ENCODE measurements at places on chromosomes 6 and 20.

DNA sequence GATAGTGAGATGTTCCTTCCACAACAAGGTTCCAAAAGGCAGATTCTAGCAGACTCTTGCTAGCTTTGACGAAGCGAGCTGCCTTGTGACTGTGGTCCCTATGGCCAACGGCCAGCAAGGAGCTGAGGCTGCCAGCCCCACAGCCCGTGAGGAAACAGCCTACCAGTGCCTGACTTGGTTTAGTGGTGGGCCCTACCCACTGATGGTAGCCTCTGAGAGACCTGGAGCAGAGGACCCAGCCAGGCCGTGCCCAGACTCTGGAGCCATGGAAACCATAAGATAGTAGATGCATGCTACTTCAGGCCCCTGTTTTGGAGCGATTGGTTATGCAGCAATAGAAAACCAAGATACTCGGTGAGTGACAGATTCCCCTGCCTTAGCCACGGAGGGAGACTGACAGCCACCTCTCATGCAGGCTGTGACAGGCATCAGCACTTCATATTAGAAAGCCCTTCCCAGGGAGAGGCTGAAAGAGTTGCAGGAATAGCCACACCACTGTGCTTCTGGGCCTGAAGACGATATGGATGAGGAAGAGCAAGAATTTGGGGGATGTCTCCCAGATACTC lies 19.2 kb downstream of the PSMG4 start:
- no peak for DNase-seq

DNA sequence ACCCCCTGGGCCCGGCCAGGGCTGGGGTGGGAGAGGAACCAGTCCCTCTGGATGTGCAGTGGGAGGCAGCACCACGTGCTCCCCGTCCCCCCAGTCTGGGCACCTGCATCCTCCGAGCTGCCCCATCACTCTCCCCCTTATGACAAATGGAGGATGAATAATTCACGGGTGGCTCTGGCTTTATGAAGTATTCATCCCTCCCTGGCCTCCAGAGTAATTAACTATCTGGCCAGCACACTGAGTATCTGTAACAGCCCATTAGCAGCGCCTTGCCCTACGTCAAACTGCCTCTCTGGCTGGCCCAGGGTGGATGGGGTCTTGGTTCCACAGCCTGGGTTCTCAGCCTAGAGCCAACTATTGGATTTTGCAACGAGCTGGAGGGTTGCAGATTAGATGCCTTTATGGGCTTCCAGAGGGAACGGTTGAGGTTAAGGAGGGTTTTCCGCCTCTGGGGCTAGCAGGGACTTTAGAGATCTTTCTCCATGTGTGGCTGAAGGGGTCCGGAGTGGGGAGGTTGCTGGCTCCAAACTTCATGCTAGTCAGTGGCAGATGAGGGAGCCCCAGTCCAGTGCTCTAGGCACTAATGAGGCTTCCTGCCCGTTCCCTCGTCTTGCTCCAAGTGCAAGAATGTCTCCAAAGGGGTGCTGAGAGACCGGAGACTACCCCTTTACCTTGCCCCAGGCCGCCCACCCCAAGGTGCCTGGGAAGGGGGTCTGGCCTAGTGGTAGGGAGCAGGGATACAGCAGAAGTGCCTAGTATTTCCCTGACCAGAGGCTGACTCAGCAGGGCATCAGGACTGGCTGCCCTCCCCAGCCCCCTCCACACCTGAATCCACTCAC lies 53.5 kb upstream of the MLN start:
- DNase-seq: no peak

DNA sequence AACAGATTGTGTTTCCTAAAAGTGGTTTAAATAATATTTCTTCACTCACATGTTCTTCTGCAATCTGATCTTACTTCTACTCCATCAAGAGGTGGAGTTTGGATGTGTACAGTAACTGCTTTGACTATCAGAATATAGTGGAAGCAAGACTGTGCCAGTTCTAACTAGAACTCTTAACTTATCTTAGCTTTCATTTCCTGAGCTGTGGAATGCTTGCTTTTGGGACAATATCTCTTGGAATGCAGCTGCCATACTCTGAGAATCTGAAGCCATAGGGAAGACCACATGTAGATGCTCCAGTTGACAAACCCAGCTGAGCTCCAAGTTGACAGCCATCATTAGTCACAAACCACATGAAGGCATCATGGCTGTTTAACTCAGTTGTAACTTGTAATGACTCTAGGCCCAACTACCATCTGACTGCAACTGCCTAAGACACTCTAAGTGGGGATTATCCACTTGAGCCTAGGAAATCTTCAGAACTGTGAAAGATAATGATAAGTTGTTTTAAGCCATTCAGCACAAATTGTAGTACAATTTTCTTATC lies 40.8 kb upstream of the MAN1A1 start:
- DNase-seq: no peak

DNA sequence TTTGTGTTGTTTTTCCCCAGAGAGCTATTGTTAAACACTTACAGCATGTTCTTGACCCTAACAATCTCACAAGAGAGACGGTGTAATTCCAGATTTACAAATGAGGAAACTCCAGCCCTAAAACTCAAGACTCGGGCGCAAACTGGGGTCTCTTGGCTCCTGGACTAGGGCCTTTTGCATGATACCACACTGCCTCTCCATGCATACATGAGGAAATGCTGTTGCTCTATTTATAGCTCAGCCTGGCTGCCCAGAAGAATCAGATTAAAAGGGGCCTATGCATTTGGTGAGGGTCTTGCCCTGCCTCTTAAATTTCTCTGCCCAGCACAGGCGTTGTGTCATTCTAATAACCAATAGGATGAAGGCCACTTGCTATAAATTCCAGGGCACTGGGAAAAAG lies 30.5 kb upstream of the SNRPB2 start:
- no peak for DNase-seq

- DNase-seq: no peak
Measured at GRCh38 chr6:65787787-65788186, 80.8 kb upstream of the EYS start.

DNA sequence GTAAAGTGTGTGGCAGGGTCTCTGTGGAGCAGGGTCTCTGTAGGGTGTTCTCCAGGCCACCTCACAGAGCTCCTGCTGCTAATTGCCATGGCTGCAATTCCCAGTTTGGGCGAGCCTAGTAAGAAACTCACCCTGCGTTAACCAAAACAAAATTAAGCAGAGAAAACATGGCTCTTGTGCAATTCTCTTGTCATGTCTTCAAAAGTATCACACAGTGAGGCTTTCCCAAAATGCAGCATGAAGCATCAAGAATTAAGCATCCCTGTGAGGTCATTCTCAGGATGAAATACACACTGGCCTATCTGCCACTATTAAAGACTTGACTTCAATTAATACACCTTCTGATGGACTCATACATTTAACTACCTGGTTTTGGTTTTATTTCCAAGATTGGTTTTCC lies 72.8 kb downstream of the KIF13A start:
- DNase-seq: no peak

GRCh38 chr6:28632326-28632851 lies 106.7 kb downstream of the GPX5 start:
- no peak for DNase-seq

GRCh38 chr6:21414065-21414464 lies 179.5 kb upstream of the SOX4 start:
- no peak for DNase-seq

DNA sequence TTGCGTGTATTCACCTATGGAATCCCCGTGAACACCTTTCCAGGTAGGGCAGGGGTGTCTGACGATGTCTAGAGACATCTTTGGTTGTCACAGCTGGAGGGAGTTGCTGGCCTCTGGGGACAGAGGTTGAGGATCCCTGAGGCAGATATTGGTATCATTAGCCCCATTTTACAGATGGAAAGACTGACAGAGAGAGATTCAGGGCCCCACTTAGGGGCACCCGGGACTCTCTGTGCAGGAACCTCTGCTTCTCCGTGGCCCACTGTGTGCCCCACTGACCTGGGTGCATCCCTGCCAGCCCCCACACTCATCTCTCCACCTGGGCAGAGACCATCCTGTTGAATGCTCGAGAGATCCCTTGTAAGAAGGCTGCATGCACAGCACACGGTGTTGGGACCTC lies 111.2 kb downstream of the EDN3 start:
- DNase-seq: no peak

- DNase-seq: no peak
Measured at GRCh38 chr6:159890792-159891191, at the start of gene MAS1. TSS of gene MAS1 (plus strand) at chr6:159890988. CDS start at chr6:159906956, 15,968 bp downstream.

GRCh38 chr6:121651420-121651819 lies 216.0 kb downstream of the GJA1 start:
- DNase-seq: no peak

DNA sequence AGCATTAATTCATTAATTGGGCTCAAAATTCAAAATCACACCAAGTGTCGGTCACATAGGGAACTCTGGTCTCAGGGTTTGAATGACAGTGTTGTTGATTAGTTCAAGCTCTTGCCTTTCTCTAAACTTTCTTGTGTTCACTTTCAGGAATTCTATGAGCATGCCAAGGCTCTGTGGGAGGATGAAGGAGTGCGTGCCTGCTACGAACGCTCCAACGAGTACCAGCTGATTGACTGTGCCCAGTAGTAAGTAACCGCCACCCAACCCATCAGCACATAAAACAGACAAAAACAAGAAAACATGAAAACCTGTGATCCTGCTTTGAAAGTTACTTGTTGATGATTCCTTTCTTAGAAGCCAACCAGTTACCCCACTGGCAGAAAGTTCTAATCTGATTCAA lies 52.7 kb downstream of the GNAS start:
- no peak for DNase-seq

GRCh38 chr6:28134716-28135115 lies 7.0 kb upstream of the ZKSCAN8 start:
- no peak for DNase-seq

- no peak for DNase-seq
Measured at GRCh38 chr6:136526937-136527336, 23.3 kb downstream of the MAP7 start.

DNA sequence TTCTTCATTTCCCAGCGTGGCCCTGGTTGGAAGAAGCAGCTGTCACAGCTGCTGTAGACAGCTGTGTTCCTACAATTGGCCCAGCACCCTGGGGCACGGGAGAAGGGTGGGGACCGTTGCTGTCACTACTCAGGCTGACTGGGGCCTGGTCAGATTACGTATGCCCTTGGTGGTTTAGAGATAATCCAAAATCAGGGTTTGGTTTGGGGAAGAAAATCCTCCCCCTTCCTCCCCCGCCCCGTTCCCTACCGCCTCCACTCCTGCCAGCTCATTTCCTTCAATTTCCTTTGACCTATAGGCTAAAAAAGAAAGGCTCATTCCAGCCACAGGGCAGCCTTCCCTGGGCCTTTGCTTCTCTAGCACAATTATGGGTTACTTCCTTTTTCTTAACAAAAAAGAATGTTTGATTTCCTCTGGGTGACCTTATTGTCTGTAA lies 292.7 kb downstream of the ESR1 start:
- no peak for DNase-seq

- no peak for DNase-seq
Measured at GRCh38 chr6:157244175-157244574, 79.1 kb downstream of the TMEM242 start.

DNA sequence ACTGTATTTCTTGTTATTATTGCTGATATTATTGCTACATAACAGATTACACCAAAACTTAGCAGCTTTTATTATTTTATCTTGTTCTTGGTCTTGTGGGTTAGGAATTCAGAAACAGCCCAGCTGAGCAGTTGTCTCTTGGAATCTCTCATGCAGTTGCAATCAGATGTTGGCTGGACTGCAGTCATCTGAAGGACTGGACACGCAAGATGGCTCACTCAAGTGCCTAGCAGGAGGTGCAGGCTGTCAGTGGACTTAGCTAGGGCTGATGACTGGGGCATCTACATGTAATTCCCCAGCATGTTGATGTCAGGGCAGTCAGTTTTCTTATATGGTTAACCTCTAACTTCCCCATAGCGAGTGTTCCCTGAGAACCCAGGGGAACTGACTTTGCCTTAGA lies 128.6 kb upstream of the PLCB4 start:
- DNase-seq: no peak

- no peak for DNase-seq
Measured at GRCh38 chr6:90190752-90191395, 105.8 kb downstream of the BACH2 start.

GRCh38 chr20:1832634-1833033 lies 62.6 kb upstream of the SIRPA start:
- DNase-seq: no peak

DNA sequence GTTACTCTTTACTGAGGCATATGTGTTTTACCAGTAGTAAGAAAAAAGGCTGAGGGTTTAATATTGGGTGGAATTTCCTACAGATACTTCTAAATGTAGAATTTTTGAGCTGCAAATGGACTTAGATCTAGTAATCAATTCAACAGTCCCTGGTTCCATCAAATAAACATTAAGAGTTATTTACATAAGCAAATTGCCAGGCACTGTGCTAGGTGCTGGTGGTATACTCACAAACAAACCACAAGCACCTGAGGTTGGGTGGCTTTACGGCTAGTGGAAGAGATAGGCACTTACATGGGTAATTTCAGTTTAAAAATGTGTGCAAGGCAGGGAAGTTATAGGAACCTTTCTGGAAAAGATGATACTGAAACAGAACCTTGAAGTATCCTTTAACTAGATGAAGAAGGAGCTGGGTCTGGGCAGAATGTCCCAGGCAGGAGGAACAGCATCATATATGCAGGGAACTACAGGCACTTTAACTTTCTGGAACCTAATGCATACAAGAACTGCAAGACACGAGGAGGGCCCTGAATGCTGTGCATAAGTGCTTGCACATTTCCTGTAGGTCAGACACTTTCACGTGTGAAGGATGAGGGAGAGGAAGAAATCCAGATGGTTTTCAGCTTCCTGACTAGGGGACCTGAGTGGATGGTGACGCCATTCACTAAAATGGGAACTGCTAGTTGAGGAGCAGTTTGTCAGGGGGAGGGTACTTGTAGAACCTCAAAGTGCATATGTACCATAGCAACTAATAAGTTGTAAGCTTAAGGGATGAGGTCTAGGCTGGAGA lies 4.5 kb downstream of the CCN6 start:
- no peak for DNase-seq

DNA sequence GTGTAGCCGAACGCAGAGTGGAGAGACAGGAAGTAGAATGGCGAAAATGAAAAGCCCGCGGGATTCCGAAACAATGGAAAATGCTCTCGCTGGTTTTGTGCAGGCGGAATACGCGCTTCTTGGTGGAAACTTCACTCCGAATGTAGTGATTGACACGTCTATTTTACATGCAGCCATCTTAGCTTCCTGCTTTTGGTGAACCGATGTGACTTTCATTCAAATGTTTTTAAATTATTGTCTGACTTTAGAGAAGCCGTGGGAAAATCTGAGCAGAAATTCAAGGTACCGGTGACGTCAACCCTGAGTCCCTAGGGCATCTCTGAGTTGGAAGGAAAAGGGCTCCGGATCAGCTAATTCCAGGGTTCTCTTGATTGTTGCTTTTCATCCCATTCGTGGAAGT lies 11.4 kb downstream of the GPX5 start:
- DNase-seq: peak; percentile 39

DNA sequence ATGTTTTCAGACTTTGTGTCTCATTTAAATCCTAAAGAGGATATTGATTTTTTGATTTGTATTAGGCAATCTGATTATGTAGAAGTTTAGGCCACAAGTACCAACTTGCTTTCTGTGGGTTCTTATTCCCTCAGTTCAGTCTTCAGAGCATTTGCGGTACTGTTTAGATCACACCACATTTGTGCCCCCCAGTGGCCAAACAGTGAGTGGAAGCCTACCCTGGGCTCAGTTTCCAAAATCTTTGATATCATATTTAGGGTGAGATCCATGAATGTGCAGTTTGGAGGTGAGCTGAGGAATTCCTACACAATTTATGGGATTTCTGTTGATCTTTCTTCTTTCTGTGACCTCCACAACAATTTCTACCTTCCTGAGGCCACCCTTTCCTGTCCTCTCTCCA lies 92.3 kb upstream of the FUT9 start:
- no peak for DNase-seq

All from NCI-H1436 treated with DMSO at 0.1 percent for 48 hours (cell line).